Activated gamma-delta T cell treated with anti-CD3 and anti-CD28 coated beads, Interleukin-2, amount 50 U/mL, for 16 hours (primary cell): ENCODE measurements at places on chromosomes 4 and X.

GRCh38 chrX:17680732-17681413, 56.4 kb upstream of the SCML1 start:
- no peak for DNase-seq

GRCh38 chr4:185307136-185307950, 88.4 kb downstream of the LRP2BP start:
- no peak for DNase-seq

GRCh38 chr4:182684796-182685195, 232.4 kb downstream of the DCTD start:
- no peak for DNase-seq

GRCh38 chr4:139619644-139620043, 46.0 kb upstream of the MGST2 start:
- no peak for DNase-seq

- DNase-seq, result no peak
Measured at GRCh38 chrX:1502241-1502640, 34.7 kb downstream of the P2RY8 start.
